ENCODE measurements at places on chromosomes 2 and 18.
A peak's percentile ranks its signal among the peaks of the same experiment; 100 is the strongest.

- no peak for DNase-seq
Measured at GRCh38 chr2:17805166-17805565, 11.1 kb upstream of the MSGN1 start.

DNA sequence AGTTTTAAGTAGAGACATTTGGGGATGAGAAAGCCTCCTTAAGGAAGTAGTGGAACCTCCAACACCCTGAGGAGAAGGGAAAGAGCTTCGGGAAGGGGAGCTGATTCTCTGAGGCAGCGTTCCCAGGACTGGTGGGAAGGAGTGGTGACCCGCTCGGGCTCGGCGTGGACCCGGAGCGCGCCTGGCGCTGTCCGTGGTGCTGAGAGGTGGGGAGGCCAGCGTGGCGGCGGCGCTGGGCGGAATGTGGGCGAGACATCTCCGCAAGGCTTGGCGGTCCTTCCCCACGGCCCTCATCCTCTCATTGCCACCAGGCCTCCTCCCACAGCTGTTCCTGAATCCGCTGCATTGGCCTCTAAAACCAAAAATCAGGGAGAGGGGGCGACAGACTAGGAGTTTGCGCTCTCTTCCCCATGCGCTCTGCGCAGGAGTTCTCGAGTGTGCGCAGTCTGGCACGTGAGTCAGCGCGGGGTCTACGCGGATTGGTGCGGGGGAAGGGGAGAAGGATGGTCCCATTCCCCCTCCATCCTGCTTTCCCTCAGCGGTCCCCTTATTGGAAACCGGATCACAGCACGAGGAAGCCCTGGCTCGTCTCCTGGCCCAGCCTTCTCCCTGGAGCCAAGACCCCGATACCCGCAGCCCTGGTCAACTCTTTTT lies 857 bp downstream of the RESP18 start:
- DNase-seq = peak; percentile 62

DNA sequence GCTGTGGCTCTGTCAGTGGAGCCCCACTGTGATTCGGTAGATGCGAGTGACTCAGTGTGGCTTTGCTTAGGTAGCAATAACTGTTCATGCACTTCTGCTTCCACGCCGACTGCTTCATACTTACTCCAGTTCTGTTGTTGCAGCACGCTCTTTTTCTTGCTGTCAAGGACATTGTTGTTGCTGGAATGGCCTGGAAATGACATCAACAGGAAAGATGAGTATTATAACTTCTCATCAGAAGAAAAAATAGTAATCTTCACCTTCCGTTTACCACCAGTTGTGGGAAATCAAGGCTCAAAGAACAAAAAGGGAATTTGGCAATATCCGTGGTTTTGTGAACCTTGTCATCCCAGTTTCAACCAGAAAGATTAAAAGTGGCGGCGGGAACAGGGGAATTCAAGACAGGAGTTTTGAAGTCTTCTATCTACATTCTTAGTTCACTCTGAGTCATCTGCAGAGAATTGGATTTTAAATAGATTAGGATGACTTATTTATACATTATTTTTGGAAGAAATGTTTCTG lies 8.3 kb downstream of the TM4SF20 start:
- no peak for DNase-seq

DNA sequence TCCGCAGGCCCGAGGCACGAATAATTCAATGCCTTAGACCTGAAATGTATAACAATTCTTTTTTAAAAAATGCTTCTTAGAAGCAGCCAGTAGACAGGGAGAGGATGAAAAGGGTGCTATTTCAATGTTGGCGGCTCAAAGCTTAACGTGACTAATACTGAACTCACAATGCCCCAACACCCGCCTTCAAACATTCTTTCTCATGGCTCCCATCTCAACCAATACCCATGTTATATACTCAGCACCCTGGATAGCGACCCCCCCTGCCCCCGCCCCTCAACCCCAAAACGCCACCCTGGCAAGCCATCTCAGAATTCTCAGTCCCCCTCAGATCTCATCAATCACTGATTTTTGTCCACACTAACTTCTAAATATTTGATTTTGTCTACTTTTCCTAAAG lies 4.4 kb downstream of the FBXO41 start:
- peak; percentile 17 for DNase-seq

- DNase-seq = no peak
Measured at GRCh38 chr18:63888470-63889190, 1.1 kb downstream of the SERPINB2 start.

DNA sequence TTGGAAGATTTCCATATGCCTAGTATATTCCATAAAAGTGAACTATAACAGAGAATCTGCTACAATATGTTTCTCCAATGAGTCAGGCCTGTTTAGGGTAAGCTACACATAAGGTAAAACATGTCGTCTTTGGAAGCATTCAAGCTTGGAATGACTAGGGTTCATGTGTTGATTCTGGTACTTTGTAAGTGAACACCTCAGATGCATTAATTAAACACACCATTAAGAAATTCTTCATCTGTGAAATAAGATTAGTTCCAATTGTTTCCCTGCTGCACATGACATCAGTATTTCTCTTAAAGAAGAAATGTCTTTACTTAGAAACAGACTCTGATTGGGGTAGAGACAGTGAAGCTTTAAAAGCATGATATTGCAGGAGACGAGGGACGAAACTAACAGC lies 461.1 kb upstream of the NXPH2 start:
- no peak for DNase-seq

DNA sequence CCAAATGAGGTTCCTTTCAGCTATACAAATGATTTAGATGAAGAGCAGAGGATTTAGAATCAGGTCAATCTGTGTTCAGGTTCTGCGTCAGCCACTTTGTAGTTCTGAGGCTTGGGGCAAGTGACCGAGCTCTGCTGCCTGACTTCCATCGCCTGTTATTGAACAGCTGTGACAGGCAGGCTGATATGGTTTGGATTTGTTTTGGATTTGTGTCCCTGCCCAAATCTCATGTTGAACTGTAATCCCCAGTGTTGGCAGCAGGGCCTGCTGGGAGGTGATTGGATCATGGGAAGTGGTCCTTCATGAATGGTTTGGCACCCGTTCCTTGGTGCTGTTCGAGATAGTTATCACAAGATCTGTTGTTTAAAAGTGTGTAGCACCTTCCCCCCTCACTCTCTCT lies 18.6 kb downstream of the TYMS start:
- no peak for DNase-seq

- DNase-seq = no peak
Measured at GRCh38 chr18:77088963-77089722, 43.4 kb downstream of the MBP start.

DNA sequence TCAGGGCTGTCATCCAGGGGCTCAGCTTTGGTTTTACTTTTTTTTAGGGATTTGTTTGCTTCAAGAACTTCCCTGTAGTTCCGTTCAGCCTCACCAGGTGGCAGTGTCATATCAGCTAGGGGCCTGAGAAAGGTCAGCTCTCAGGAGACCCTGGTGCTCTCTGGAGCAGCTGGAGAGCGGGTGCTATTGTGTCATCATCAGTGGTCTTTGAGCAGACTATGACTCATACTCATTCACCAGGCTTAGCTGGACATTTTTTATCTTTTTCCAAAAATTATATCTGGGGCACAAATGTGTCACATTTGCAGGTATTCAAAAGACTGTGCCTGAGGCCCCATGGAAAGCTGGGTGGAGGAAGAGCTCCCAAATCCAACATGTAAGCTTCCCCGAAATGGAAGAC lies 24.4 kb downstream of the ZNF892 start:
- no peak for DNase-seq

DNA sequence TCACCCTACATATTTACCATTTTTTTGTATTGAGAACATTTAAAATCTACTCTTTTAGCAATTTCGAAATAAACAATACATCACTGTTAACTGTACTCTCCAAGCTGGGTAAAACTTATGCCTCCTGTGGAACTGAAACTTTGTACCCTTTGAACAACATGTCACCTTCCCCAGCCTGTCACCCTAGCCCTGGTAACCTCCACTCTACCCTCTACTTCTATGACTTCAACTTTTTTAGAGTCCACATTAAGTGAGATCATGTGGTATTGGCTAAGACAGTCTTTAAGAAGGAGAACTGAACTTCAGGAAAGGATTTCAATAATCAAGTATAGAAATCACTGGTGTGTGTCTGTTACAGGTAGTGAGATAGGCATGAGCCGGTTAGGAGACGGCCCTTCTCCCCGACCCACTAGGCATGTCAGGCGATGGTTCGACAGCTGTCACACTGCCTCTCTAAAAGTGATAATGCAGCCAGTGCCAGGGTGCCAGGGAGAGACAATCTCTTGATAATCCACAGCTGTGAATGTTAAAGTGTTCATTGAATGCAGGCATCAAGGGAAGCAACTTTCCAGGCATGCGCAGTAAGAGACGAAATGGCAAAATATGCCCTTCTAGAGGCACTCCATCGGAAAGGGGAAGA lies 74.6 kb upstream of the RNF152 start:
- no peak for DNase-seq

DNA sequence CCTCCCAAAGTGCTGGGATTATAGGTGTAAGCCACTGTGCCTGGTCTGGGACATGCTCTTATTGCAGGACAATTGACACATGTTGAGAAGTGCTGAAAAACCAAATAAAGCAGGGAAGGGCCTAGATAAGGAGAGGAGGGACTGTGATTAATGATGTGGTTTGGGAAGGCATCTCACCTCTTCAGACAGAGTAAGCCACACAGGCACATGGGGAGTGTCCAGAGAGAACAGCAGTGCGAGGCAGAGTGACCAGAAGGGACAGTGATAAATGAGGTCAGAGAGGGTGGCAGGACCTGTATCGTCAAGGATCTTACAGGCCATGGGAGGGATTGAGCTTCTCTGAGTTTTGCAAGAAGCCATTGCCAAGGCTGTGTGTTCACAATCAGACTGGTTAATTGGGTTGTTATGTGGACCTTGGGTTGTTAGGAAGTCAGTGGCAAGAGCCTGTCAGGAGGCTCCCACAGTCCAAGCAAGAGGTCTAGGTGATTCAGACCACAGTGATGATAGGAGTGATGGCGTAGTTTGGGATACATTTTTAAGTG lies 58.5 kb downstream of the EIF5B start:
- no peak for DNase-seq

- no peak for DNase-seq
Measured at GRCh38 chr2:65919550-65920188, 487.3 kb upstream of the SPRED2 start.

DNA sequence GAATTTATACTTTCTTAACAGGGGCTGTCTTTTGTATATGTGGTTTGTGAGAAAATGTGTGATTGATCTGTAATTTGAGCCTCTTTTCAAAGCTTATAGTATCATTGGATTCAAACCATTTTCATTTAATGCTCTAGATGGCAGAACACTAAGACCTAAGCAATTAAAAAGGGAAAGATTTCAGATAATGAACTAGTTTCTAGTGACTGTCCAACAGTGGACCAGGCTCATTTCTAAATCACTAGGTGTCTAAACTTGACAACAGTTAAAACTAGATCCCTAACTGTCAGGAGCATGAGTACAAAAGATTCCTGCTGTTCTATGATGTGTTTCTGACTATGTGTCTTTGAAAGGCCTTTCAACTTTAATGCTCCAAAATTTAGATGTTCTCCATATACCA lies 54.6 kb downstream of the ANKRD44 start:
- no peak for DNase-seq

GRCh38 chr18:32405588-32405987 lies 65.1 kb downstream of the GAREM1 start:
- DNase-seq = no peak

DNA sequence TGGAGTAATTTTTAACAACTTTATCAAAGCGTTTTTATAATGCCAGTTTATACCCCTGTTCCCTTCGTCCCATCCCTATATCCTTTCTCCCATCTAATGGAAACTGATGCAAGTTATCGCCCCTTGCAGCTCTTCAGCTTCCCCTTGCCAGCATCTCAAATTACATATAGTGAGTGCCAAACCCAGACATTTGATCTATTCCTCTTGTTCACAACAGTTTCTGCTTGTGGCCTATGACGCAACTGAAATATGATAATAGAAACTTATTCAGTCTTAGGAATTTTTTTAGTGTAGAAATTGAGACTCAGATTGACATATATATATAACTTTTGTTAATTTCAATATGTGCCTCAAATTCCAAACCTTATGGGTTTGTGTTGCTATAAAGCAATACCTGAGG lies 562.2 kb upstream of the VWC2L start:
- DNase-seq = no peak

DNA sequence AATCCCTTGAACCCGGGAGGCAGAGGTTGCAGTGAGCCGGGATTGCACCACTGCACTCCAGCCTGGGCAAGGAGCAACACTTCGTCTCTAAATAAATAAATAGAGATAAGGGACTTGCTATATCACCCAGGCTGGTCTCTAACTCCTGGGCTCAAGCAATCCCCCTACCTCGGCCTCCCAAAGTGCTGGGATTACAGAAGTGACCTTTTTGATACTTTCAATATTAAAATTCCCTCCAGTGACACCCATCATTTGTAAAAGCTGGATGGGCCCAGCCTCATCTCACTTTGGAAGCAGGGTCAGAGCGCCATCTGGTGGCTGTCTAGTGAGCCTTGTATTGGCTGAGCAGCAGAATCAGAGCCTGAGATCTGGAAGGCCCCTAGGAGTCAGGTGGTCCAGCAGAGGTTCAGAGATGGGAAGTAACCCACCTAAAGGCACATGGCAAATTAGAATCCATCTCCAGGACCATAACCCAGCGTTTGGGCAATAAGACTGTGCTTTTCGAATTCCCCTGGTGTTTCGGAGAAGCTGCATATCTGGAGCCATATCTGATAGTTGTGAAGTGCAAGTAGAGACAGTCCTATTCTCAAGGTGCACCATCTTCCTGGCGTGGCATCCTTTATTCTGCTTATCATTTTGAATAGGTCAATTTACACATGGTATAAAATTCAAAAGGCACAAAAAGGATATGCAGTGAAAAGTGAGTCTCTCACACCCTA lies 18.3 kb upstream of the SLC35F6 start:
- peak; percentile 91 for DNase-seq

- no peak for DNase-seq
Measured at GRCh38 chr2:58032764-58033080, 13.9 kb upstream of the VRK2 start.

GRCh38 chr18:62329691-62330454 lies 4.8 kb downstream of the TNFRSF11A start:
- no peak for DNase-seq

DNA sequence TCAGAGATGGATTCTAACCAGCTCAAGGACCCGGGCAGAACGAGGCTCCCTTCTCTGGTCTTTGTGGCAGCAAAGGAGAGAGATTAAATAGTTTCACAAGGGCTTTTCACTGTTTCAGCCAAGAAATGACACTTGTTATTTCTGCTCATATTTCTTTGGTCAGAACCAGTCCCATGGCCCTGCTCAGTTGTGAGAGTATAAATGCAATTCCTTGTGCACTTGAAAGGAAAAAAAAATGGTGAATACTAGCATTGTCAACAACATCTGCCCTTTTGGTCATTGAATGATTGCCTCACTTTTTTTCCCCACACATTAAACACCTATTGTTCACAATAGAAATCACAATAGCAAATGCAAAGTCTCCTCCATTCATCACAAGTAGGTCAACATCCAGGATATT lies 104.4 kb downstream of the RDH14 start:
- DNase-seq = no peak

- no peak for DNase-seq
Measured at GRCh38 chr2:130390460-130391057, 34.7 kb downstream of the PTPN18 start.

DNA sequence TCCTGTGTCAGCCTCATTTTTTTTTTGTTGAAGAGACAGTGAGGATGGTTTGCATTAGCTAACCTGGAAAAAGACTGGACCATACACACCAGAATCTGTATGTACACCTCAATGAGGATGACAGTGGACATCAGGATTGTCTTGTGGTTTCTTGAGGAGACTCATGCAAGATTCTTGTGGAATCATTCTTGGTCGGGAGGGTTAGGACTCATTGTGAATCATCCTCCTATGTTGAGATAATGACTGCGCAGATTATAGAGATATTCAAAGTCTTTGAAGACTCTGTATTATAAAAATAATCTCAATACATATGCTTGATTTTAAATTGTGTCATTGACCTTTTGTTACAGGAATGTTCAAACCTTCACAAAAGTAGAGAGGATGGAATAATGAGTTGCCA lies 49.1 kb upstream of the DOCK10 start:
- no peak for DNase-seq

All from activated CD8-positive, alpha-beta memory T cell treated with anti-CD3 and anti-CD28 coated beads for 24 hours (primary cell).